Activated CD4-positive, alpha-beta T cell treated with anti-CD3 and anti-CD28 coated beads for 4 hours (primary cell): ENCODE measurements at places on chromosomes 6 and 20.
A peak's percentile ranks its signal among the peaks of the same experiment; 100 is the strongest.

GRCh38 chr6:122766256-122766655 is 13.3 kb upstream of the FABP7 start:
- no peak for DNase-seq

DNA sequence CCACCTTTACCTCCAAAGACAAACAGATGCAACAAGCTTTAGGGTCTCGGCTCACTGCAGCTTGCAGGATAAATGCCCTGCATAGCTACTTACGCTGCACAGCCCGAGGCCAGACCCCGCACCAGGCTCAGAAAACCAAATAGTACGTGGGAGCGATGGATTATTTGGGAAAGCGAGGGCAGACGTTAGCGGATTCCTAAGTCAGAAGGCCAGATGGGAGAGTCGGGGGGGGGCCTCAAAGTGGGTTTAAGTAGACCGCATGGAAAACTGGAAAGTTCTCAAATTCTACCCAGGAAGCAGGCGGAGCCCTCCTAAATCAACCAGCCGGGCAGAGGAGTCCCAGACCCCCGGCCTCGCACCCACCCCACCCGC is 382 bp downstream of the SFT2D1 start:
- DNase-seq: peak; percentile 5

DNA sequence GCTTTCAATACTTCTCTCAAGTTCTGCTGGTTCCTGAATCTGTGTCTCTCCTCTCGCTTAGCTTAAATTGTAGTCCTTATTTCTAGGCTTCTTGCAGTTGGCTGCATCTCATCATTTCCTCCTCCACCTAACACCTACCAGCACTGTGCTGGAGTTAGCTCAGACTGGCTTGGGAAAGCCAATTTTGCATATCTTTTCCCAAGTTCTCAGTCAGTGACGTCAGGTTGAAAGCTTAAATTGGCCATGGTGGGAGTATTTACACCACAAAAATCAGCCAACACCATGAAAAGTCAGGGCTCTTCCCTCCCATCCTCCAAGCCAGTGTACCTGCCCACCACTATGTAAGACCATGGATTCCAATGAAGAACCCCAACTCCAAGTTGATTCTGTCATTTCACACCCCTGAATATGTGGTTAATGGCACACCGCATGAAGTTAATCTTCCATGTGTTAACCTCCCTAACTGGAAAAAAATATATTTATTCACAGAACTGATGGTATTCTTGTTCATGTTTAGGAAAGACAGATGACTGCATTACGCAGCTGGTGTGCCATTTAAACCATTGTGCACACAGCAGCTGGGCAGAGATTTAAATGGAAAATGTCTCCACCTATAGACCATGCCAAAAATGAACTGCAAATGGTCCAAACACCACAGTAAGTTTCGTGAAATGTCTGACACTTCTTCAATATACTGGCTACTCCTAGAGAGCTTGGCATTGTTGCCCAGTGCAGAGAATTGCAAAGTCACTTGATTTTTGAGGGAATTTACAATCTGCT is 274.1 kb upstream of the MAP3K7 start:
- no peak for DNase-seq

- DNase-seq: no peak
Observed at GRCh38 chr6:148854096-148854495, 107.3 kb downstream of the UST start.

DNA sequence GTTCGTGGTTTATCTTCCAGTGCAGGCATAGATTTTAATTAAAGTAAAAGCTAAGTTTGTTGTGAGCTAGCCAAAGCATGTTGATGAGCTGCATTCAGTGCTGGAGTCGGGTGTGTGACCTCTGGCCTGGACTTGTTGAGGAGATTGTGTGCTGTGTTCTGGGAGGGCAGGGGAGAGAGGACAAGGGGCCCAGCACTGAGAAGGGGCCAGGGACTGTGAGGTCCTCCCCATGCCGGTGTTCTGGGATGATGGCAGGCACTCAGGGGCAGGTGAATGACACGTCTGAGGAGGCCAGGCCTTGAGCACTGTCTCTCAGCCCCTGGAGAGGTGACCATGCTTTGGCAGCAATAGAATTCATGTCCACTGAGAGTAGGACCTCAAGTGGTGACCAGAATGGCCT is 97.9 kb downstream of the FOXF2 start:
- no peak for DNase-seq
